ENCODE measurements at places on chromosomes 4 and X.

GRCh38 chrX:68659385-68659784 lies 11.9 kb downstream of the STARD8 start:
- DNase-seq: no peak

DNA sequence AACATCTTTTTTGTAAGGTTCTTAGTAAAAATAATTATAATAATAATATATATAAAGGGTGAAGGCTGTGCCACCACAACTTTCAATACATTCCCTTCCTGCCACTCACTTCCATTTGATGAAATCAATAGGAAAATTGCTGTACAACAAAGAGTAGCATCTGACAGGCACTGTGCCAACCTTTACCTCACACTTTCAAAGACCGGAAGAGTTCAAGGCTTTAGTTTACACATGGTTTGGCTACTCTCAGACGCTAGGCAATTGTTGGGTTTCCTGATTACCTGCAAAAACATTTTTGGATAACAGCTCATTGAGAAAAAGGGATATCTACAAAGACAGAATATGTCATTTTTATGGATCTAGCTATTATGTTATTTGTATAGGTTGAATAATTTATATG lies 5.5 kb upstream of the ING2 start:
- DNase-seq: no peak

GRCh38 chr4:137909529-137910309 lies 332.4 kb downstream of the SLC7A11 start:
- peak; percentile 1 for DNase-seq

DNA sequence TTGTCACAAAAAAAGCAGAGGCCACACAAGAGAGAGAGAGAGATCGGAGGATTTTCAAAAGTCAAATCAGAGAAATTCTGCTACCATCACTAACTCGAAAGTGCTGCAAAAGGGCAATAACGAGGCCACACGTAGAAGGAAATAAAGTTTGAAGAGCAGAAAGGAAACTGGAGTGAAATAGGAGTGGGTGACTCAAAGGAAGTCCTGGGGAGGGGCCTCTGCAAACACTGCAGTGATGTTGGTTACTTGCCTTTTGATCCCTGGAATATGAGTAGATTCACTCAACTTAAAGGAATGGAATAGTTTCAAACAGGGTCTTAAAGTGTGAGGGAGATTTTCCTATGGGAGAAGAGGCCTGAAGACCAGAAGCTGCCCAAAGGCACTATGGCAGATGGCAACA lies 663.4 kb upstream of the LCORL start:
- no peak for DNase-seq

DNA sequence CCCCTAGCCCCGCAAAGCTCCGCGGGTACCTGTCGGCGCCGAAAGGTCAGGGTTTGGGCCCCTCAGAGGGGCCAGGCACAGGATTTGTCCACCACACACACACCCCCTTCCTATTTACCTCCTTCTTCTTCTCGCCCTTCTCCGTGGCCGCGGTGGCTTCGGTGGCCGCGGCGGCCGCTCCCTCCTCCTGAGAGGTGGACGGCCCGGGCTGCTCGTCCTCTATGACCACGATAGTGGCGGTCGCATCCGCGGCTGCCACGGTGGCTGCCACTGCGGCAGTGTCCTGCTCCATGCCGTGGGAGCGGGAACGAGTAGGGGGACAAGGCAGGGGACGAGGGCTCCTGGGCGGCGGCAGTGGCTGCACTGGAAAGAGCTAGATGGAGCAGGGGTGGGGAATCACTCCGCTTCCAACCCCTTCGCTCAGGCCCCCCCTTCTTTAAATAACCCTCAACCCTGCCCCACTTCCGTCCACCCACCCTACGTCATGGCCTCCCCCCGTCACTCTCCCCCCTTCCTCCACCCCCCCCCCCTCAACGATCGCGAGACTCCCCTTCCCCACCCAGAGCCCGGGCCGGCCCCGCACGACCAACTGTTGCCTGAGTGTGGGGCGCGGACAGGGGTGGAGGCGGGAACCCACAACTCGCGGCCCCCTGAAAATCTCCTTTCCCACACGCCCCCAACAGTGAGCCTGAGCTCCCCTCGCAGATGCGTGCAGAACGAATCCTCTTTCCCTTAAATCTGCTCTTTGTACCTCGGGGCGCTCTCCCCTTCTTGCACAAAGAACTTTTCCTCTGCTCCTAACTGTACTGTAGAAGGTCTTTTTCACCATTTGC lies at the start of gene SMARCA1:
SMARCA1 (minus strand) TSS at position 412 of the 833 bp plus-strand sequence; CDS start at position 292, 120 bp downstream.
- no peak for DNase-seq

DNA sequence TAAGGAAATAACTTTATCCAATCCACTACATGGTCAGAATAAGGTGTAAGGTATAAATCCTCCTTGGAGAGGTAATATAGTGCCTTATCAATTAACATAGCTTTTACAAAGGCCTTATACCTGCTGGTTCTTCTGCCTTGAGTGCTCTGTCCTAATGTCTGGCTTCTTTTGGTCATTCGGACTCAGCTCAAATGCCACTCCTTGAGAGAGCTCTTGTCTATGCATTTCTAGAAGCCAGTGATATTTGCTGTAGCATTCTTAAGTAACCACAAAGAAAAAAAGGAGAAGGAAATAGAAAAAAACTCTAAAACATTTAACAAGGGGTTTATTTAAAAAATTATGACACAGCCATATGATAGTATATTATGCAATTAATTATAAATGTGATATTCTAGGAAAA lies 444.8 kb upstream of the SLIT2 start:
- DNase-seq: no peak

GRCh38 chr4:134798573-134798972 lies 597.0 kb upstream of the PABPC4L start:
- no peak for DNase-seq

GRCh38 chr4:33959519-33959918 lies 2284.8 kb downstream of the ARAP2 start:
- DNase-seq: no peak

DNA sequence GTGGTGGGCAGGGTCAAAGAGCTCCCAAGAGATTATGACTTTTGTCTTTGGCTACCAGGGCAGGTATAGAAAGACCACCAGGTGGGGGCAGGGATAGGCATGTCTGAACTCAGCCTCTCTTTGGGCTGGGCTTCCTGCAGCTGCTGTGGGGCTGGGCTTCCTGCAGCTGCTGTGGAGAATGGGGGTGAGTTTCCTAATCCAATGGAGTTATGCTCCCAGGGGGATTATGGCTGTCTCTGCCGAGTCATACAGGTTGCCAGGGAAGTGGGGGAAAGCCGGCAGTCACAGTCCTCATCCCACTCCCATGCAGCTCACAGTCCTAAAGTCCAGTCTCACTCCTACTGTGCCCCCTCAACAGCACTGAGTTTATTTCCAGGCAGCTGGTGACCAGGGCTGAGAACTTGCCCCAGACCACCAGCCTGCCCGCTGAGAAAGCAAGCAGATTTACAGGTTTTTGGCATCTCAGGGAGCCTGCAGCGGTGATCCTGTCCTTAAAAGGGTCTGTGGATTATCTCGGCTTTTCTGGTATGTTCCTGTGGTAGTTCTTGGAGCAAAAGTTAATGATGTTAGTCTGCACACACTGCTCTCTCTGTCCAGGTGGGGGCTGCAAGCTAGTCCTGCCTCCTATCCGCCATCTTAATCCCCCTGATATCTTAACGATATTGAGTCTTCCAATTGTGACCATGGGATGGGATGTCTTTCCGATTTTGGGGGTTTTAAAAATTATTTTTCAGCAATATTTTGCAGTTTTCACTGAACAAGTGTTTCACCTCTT lies 133.4 kb downstream of the RTL9 start:
- no peak for DNase-seq

DNA sequence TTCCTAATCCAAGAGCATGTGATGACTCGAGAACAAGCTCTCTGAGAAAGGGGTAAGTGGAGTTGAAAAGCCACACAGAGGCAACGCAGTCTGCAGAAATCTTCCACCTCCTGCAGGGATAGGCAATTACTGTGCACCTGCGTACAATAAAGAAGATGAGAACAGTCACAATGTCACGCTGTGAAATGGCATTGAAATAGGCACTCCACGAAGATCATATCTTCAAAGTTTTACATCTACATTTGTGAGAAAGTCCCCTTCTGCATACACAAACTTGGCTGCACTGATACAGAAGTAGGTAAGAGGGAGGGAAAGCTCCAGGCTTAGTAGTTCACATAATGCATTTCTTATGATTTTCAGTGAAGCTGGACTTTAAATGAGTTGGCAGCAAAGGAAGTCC lies 27.1 kb downstream of the DDX60L start:
- DNase-seq: no peak

GRCh38 chrX:56812515-56813105 lies 83.6 kb downstream of the NBDY start:
- DNase-seq: no peak

DNA sequence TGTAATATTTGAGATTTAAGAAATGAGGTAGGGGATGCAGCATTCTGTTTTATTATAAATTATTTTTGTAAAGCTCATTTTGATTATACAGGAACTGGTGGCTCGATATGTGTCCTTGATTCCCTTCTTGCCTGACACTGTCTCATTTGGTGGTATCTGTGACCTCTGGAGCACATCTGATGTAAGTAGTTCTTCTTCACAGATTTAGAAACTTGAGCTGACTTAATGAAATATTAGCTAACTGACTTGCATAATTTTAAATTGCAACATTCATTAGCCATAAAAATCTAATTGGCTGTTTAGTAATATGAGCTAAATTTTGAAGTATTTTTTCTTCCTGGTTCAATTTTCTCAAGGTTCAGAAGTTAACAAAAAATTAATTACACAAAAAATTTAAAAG lies 69.1 kb downstream of the FBXL5 start:
- DNase-seq: no peak

DNA sequence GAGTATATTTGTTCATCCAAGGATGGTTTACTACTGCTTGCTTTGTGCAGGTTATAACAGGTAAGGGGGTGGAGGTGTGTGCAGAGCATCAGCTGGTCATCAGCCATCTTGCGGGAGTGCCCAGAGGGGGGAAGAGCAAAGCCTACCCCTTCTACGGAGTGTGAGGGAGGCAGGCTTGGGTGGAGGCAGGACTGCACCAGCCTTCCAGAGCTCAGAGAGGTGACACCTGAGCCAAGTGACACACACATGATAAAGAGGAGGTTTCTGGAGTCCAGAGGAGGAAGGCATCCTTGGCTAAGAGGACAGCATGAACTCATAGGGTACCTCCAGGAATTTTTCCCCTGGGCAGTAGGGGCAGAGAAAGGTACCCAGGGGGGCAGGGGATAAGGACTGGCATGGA lies 126.6 kb downstream of the TBL1X start:
- DNase-seq: no peak

DNA sequence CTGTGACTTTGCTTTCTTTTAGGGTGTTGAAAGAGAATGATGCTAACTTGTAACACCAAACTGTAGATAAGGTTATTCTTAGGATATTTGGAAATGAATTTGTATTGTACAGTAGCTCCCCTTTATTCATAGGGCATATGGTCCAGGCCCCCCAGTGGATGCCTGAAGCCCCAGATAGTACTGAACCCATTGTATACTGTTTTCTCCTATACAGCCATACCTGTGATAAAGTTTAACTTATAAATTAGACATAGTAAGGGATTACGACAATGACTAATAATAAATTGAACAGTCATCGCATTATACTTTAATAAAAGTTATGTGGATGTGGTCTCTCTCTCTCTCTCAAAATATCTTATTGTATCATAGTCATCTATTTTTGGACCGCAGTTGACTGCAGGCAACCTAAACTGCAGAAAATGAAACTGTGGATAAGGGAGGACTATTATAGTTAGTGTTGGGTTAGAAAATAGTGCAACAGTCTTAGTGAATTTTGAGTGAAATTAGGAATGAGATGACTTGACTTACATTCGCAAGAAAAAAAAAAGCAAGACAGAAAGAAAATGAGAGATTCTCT lies 105.1 kb downstream of the CLDN22 start:
- no peak for DNase-seq

DNA sequence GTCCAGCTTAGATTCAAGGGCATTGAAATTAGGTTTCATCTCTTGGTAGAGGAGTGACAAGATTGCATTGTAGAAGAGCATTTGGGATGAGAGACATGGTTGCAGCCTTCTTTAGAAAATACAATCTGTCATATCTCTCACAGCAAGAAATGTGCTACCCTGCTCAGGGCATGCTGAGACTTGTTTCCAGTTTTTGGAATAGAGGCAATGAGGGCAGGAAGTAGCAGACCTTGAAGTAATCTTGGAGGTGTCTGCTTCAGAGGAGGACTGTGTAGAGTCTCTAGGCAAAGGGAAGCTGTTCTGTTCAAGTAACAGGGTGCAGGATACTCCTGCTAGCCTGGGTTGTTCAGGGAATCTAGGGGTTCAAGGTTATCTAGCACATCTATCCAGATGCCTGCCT lies 116.1 kb upstream of the ZNF827 start:
- DNase-seq: no peak

DNA sequence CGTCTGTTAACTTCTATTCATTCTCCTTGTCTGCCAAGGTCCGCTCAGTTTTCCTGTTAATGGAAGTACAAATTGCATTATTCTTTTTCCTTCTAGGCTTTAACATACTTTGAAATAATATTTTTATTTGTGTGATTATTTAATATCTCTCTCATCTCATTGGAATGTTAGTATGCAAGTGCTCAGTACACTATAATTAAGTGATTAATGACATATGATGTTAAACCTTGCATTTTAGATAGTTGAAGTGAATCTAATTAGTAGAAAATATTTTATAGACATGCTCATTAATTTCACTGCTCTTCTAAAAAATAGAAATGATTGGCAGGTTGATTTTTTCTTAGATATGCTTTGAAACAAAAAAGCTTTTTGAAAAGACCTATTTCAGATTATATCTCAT lies 1079.8 kb downstream of the RAPGEF2 start:
- no peak for DNase-seq

DNA sequence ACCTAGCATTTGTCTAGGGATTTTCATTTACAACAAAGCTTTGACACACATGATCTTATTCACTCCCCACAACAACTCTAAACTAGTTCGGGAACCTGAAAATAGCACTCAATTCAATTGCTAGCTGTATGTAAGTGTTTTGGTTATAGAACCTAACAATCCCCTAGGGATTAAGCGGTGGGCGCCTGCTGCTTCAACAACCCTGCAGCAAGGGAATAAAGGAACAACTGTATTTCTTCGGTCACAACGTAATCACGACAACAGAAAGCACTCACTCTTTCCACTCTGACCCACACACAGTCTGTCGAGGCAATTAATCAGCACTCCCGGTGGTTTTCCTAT lies 674 bp upstream of the DIAPH2 start:
- DNase-seq: no peak

GRCh38 chr4:169014586-169014985 lies 4.5 kb upstream of the CBR4 start:
- no peak for DNase-seq

DNA sequence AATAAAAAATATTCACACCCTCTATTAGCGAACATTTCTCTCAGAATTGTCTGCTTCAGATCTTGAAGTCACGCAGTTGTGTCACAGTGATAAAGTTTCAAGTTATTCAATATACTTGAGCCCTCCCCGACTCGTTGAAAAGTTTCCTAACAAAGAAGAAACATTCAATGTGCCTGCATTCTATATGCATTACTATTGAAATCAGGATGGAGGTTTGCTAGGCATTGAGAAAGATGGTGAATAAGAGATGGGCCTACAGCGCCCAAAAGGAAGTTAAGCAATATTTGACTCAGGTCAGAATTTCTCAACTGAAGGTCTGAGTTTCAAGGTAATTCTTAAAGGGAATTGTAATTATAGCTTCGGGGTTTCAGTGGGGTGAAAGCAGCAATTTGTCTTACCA lies 6.1 kb downstream of the TCEANC start:
- no peak for DNase-seq

GRCh38 chr4:178463747-178464146 lies 1021.5 kb upstream of the AGA start:
- no peak for DNase-seq

- no peak for DNase-seq
These were observed 81.0 kb downstream of the MGST2 start for GRCh38 chr4:139746431-139747171.

Measured in iPS DF 19.7 (cell line).